ENCODE measurements at places on chromosomes 5 and 9.

DNA sequence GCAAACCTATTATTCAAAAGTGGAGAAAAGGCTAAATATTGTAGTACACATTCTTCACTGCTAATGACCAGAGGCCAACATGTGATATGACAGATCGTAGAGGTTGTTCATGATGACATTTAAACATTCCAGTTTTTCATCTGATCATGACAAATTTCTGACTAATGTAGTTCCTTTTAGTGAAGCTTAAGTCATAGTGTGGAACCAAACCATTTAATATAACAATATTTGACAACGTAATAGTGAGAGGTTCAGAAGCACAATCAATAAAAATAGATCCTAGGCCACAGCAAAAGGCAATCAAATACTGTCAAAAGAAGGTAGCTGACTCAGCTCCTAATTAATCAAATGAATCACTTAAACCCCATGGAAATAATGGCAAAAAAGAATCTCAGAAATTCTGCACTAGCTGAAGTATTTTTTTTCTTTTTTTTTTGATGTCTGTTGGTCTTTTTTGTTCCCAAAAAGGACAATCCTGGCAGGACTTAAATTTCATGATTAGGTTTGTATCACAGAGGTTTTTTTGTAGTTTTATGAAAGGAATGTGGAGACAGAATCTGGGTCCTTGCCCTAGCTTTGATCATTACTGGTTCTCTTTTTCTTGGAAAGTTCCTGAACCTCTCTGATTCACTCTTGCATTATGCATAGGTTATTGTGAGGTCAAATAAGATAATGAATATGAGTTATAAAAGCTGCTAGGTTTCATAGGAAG, 795.0 kb downstream of the DTWD2 start:
- DNase-seq: no peak

- DNase-seq: no peak
These were observed 640 bp downstream of the SURF4 start for GRCh38 chr9:133375116-133375723.

GRCh38 chr5:88395264-88395663, 126.6 kb upstream of the TMEM161B start:
- no peak for DNase-seq

DNA sequence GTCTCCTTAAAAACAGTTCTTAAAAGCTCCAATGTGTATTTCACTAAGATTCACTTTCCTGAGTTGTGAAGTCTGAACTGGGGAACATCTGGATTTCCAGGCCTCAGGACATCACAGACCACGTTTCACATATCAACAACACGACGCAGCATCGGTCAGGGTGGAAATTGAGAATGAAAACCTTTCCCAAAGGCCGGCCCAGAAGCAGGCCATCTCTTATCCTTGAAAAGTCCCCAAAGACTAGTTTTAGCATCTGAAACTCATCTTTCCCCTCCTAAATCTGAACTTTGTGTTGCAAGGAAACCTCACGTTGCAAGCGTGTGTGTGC, 96.4 kb upstream of the COL5A1 start:
- DNase-seq: no peak

- no peak for DNase-seq
These were observed 548.5 kb downstream of the DTWD2 start for GRCh38 chr5:118439831-118440230.

DNA sequence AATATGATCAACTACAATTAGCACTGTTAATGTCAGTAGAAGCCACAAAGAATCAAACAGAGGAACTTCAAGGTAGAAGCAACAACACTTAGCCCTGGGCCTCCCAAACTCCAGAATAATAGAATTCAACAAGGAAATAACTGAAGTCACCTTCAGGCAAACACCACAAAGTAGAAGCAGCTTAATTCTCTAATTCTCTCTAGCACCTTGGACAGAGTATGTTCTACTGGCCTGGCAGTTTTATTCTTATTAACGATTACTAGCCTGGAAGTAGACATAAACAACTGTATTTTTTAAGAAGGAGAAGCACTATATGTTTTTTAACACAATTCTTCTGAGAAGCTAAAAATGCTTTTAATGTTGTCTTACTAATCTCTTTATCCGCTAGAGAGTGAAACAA, 911.9 kb downstream of the DTWD2 start:
- no peak for DNase-seq

- no peak for DNase-seq
These were observed 56.4 kb upstream of the OR2K2 start for GRCh38 chr9:111386386-111386785.
